ENCODE measurements at places on chromosomes 4 and X. TPM values are rescaled to one million over a fixed set of nuclear protein-coding genes. Genes with fewer than 3 reads are reported as not detected.

- H3K36me3 ChIP-seq = no peaks in the 10 kb centered on the region
- H3K4me1 ChIP-seq = no peaks in the 10 kb centered on the region
- H3K4me3 ChIP-seq = no peak overlapping the region
- H3K27ac ChIP-seq = no peak overlapping the region
- H3K27me3 ChIP-seq = peaks cover 10% of the 10 kb centered on the region
These were observed 78.1 kb downstream of the BMP15 start for GRCh38 chrX:50988649-50989048.

Gene SLC38A5
- 24.6 TPM for total RNA-seq

Gene SPOCK3
- total RNA-seq = not detected

DNA sequence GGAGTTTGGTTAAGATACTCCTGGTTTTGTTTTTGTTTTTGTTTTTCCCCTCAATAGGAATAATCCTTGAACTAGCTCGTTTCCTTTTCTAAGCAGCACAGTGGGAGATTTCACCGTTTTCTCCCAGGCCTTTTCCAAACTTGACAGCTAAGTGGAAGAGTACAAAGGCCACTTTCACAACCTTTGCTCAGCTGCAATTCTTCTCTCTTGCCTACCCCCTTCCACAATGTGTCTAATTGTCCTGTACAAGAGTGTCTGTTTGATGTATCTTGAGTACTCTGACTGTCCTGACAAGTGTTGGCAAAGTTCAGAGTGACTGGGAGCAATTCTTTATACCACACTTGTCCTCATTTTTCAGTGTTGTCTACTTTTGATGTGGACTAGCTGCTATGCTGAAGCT, 674.3 kb upstream of the AMOT start:
- no peak overlapping the region for H3K4me3 ChIP-seq
- H3K27ac ChIP-seq = no peak overlapping the region
- H3K4me1 ChIP-seq = no peaks in the 10 kb centered on the region
- no peaks in the 10 kb centered on the region for H3K27me3 ChIP-seq
- no peaks in the 10 kb centered on the region for H3K36me3 ChIP-seq

GRCh38 chr4:102335616-102336015, 9.7 kb downstream of the SLC39A8 start:
- no peaks in the 10 kb centered on the region for H3K27me3 ChIP-seq
- H3K36me3 ChIP-seq = no peaks in the 10 kb centered on the region
- no peaks in the 10 kb centered on the region for H3K4me1 ChIP-seq
- H3K27ac ChIP-seq = no peak overlapping the region

Gene MMGT1
- total RNA-seq = 18.1 TPM

DNA sequence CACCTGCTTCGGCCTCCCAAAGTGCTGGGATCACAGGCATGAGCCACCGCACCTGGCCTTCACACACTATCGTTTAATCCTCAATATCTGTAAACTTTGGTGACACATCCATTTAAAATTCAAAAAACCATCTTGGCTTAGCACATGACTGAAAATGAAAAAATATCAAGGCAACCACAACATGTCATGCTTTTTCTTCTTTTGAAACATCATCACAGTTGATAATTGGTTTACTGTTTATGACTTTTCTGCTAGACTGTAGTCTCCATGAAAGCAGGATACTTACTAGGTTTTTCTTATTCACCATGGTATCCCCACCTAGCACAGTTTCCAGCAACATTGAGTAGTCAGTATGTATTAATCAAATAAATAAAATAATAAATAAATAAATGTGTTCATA, 11.0 kb downstream of the GNRHR start:
- no peaks in the 10 kb centered on the region for H3K36me3 ChIP-seq
- no peaks in the 10 kb centered on the region for H3K27me3 ChIP-seq
- no peak overlapping the region for H3K4me3 ChIP-seq
- H3K27ac ChIP-seq = no peak overlapping the region
- peaks cover 3% of the 10 kb centered on the region for H3K4me1 ChIP-seq

Gene MAGEA10
- total RNA-seq = not detected

Gene UGT2B15
- 0.85 TPM for total RNA-seq

DNA sequence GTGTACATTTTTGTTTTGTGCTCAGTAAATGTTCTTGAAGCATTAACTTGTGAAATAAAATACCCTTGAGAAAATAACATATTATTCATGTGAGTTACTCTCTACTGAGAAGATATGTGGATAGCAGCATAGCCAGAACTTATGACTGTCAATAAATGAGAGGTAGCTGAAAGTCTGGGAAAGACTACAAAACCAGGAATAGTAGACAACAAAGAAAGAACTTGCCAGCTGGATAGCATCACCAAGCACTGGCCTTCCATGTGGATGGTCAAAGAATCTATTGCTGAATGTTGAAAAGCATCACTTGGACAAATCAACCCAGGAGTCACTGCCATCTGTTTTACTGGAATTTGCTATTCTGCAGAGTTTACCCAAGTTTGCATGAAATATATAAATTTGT, 650.0 kb upstream of the HTR2C start:
- DNase-seq = no peak
- H3K4me3 ChIP-seq = no peak overlapping the region
- H3K27me3 ChIP-seq = no peaks in the 10 kb centered on the region

DNA sequence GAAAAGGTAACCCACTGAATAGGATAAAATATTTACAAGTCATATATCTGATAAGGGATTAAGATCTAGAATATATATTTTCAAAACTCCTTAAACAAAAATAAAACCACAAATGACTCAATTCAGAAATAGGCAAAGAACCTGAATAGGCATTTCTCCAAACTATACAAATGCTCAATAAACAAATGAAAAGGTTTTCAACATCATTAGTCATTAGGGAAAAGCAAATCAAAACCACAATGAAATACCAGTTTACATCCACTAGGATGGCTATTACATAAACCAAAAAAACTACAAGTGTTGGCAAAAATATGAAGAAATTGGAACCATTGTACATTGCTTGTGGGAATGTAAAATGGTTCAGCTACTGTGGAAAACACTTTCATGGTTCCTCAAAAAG, 167.0 kb upstream of the GALNT7 start:
- no peak overlapping the region for H3K4me3 ChIP-seq
- H3K36me3 ChIP-seq = no peaks in the 10 kb centered on the region
- no peak overlapping the region for H3K27ac ChIP-seq
- DNase-seq = no peak
- no peaks in the 10 kb centered on the region for H3K27me3 ChIP-seq
- H3K4me1 ChIP-seq = no peaks in the 10 kb centered on the region

GRCh38 chrX:101973066-101973465, 41.2 kb upstream of the ZMAT1 start:
- H3K4me1 ChIP-seq = no peaks in the 10 kb centered on the region
- DNase-seq = no peak
- H3K27ac ChIP-seq = no peak overlapping the region
- no peaks in the 10 kb centered on the region for H3K36me3 ChIP-seq
- H3K4me3 ChIP-seq = no peak overlapping the region

Gene ZNF518B
- 21.9 TPM for total RNA-seq

Gene RIPPLY1
- not detected for total RNA-seq

Gene MAGEB1
- not detected for total RNA-seq

DNA sequence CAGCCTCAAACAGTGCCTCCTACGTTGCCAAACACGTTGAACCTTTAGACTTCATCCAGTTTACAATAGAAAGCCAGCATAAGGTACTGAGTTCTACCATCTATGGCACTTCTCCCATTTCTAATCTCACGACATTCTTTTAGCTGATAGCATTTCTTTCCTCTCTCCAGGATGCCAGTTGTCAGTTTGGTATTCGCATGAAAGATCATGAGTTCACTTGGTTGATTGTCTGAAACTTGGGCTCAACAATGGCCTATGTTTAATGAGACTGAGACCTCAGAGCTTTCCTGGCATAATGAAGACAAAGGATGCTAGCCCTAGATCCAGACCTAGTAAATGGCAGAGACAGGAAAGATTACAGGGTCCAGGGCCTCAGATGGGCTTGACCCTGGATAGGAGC, 69.2 kb upstream of the SPRY1 start:
- DNase-seq = no peak
- peaks cover 5% of the 10 kb centered on the region for H3K4me1 ChIP-seq
- no peaks in the 10 kb centered on the region for H3K27me3 ChIP-seq
- no peak overlapping the region for H3K4me3 ChIP-seq
- no peak overlapping the region for H3K27ac ChIP-seq

Gene MID1
- 2.7 TPM for total RNA-seq

- H3K27ac ChIP-seq = no peak overlapping the region
- H3K36me3 ChIP-seq = no peaks in the 10 kb centered on the region
- H3K4me3 ChIP-seq = no peak overlapping the region
- no peak for DNase-seq
- no peaks in the 10 kb centered on the region for H3K27me3 ChIP-seq
- no peaks in the 10 kb centered on the region for H3K4me1 ChIP-seq
These were observed 161.1 kb downstream of the FRAS1 start for GRCh38 chr4:78218260-78218659.

Gene AVPR2
- not detected for total RNA-seq

GRCh38 chr4:80412322-80412721, 76.8 kb downstream of the CFAP299 start:
- no peak overlapping the region for H3K4me3 ChIP-seq
- H3K27me3 ChIP-seq = no peaks in the 10 kb centered on the region
- no peak overlapping the region for H3K27ac ChIP-seq
- H3K4me1 ChIP-seq = no peaks in the 10 kb centered on the region
- no peak for DNase-seq

- H3K4me3 ChIP-seq = no peak overlapping the region
- peaks cover under 1% of the 10 kb centered on the region for H3K27me3 ChIP-seq
- no peaks in the 10 kb centered on the region for H3K4me1 ChIP-seq
These were observed 2.7 kb upstream of the TIMP1 start for GRCh38 chrX:47579537-47579936.

Gene KIF4A
- 4.3 TPM for total RNA-seq

Gene RBM3
- 193 TPM for total RNA-seq

DNA sequence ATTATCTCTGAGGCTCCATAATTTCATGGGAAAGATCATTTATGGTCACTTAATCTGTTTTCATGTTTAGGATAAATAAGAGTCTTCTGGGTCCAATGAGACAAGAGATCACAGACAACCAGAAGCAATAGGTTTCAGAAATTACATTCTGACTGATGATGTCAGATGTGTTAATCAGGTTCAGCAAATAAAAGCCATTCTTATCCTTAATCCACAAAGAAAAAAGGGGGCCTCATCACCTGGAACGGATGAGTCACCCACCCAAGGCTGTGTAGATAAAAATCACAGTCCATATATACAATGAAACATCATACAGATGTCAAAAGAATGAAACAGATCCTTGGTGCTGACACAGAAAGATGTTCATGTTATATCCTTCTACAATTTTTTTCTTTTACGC, 36.6 kb downstream of the SYTL4 start:
- H3K27ac ChIP-seq = no peak overlapping the region
- H3K4me3 ChIP-seq = no peak overlapping the region
- H3K27me3 ChIP-seq = peaks cover 11% of the 10 kb centered on the region
- no peak for DNase-seq
- H3K4me1 ChIP-seq = no peaks in the 10 kb centered on the region
- H3K36me3 ChIP-seq = no peaks in the 10 kb centered on the region

Gene AREG
- 11.1 TPM for total RNA-seq

- H3K4me1 ChIP-seq = no peaks in the 10 kb centered on the region
- H3K4me3 ChIP-seq = no peak overlapping the region
- no peaks in the 10 kb centered on the region for H3K36me3 ChIP-seq
- DNase-seq = no peak
- no peak overlapping the region for H3K27ac ChIP-seq
- no peaks in the 10 kb centered on the region for H3K27me3 ChIP-seq
These were observed 443.6 kb upstream of the PITX2 start for GRCh38 chr4:111066447-111066846.

DNA sequence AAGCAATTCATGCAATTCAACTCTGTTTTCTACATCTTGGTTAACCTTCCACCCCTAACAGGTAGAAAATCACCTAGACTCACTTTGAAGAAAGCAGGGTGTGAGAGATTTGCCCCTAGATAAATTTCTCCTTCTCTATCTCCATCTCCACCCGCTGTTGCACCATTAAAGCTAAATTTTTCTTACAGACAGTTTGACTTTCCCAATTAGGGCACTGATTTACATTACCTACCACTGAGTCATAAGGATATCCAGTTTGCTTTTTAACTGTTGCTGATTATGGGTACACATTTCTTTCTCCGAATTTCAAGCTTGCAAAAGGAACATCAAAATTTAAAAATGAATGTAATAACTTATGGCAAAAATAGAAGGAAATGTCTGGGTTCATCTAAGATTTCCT, 13.0 kb downstream of the SLC7A11 start:
- no peaks in the 10 kb centered on the region for H3K36me3 ChIP-seq
- no peaks in the 10 kb centered on the region for H3K4me1 ChIP-seq
- H3K27me3 ChIP-seq = no peaks in the 10 kb centered on the region
- no peak for DNase-seq
- no peak overlapping the region for H3K27ac ChIP-seq

DNA sequence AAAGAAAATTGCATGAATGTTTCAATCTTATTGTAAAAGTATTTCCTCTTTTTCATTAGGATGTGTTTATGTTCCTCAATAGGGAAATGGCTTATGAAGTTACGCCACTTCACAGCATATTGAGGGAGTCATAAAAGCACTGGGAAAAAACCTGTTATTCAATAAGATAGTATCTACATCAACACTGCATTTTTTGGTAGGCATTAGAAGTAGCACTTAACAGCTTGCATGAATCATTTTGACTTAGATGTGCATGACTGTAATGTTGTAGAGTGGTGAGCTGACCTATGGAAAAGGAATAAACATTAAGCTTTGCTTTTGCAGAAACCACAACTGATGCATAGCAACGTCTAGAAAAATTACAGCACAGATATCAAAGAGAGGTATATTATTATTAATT, 111.2 kb upstream of the GRXCR1 start:
- H3K4me3 ChIP-seq = no peak overlapping the region
- no peaks in the 10 kb centered on the region for H3K27me3 ChIP-seq
- no peaks in the 10 kb centered on the region for H3K36me3 ChIP-seq
- no peak overlapping the region for H3K27ac ChIP-seq

DNA sequence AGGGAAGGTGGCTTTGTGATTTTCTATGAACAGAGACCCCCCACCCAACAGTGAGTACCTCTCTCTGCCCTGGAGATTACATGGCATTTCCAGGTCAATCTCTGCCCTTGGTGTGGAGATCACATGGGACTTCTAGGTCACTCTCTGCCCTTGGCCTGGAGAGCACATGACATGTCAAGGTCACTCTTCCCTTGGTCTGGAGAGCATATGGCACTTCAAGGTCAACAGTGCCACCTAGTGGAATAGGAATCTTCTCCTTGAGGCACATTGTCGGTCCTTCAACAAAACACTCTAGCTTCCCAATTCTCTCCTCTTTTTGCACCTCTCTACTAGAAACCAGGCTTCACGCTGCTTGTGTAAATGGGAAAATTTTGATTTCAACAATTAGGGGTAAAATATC, 66.2 kb upstream of the TACR3 start:
- H3K4me3 ChIP-seq = no peak overlapping the region
- H3K27me3 ChIP-seq = no peaks in the 10 kb centered on the region
- no peak for DNase-seq
- H3K4me1 ChIP-seq = no peaks in the 10 kb centered on the region
- H3K27ac ChIP-seq = no peak overlapping the region
- no peaks in the 10 kb centered on the region for H3K36me3 ChIP-seq

DNA sequence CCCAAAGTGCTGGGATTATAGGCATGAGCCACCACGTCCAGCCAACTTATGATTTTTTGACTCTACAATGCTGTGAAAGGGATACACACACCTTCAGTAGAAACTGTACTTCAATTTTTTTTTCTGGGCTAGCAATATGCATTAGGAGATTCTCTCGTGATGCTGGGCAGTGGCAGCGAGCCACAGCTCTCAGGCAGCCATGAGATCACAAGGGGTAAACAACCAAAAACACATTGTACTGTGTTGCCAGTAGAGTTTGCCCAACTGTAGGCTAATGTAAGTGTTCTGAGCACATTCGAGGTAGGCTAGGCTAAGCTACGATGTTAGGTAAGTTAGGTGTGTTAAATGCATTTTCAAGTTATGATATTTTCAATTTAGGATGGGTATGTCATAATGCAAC, 25.7 kb downstream of the RAB33A start:
- DNase-seq = no peak
- no peak overlapping the region for H3K27ac ChIP-seq
- H3K4me1 ChIP-seq = no peaks in the 10 kb centered on the region
- H3K36me3 ChIP-seq = no peaks in the 10 kb centered on the region
- no peaks in the 10 kb centered on the region for H3K27me3 ChIP-seq

Data from spleen (tissue), 13 donors.